ENCODE measurements at places on chromosomes 6 and 20.
A peak's percentile ranks its signal among the peaks of the same experiment; 100 is the strongest.

DNA sequence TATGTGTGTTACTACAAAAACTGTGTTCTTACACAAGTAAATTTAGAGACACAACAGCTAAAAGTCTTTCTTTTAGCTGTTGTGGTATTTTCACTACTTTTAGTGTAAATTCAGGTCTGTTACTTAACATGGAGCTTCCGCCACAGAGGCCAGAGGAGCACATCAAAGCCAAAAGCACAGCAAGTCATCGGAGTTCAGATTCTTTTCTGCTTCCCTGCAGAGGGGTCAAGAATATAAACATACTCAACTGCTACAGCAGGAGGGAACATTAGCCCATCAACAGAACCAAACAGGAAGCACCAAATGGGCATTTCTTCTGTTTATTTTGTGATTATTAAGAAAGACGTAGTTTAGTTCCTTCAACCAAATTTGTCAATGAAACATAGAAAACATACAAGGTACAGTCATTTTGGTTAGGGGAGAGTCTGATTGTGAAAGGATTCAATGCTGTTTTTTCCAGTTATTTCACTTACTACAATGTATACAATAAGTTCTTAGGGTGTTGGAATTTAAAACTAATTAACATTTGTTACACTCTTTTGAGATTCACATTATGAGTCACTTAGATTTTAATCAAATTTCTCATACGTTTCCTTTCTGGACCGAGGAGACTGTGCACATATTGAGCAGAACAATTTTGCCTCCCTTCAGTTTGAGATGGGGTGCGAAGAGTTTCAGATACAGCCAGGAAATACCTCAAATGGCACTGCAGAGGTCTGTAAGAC, 42.8 kb upstream of the DSE start:
- no peak for DNase-seq

- no peak for DNase-seq
Measured at GRCh38 chr20:858011-858410, 24.5 kb downstream of the FAM110A start.

DNA sequence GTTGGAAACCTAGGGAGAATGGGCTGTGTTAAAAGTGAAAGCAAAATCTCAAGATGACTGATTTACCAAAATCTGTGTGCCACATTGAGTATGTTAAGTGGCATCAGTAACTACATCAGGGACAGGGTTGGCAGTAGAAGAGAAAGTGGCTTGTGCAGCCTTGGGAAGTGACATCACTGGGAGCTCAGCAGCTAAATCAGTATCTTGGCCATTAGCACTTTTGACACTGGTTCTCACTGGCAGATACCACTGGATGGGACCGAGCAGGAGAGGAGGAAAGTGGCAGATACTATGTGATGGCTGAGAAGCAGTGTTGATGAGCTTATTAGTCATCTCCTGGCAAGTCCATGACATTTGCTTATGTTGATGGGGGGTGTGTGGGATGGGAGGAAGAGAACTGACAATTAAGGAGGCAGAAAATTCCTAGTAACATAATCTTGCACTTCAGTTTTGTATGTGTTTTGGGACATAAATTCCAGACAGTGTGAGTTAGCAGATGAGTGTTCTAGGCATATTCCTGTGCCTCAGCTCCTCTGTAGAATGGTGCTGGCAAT, 322.2 kb downstream of the SOX4 start:
- no peak for DNase-seq

GRCh38 chr6:19032591-19033295, 645.6 kb downstream of the RNF144B start:
- DNase-seq = no peak

DNA sequence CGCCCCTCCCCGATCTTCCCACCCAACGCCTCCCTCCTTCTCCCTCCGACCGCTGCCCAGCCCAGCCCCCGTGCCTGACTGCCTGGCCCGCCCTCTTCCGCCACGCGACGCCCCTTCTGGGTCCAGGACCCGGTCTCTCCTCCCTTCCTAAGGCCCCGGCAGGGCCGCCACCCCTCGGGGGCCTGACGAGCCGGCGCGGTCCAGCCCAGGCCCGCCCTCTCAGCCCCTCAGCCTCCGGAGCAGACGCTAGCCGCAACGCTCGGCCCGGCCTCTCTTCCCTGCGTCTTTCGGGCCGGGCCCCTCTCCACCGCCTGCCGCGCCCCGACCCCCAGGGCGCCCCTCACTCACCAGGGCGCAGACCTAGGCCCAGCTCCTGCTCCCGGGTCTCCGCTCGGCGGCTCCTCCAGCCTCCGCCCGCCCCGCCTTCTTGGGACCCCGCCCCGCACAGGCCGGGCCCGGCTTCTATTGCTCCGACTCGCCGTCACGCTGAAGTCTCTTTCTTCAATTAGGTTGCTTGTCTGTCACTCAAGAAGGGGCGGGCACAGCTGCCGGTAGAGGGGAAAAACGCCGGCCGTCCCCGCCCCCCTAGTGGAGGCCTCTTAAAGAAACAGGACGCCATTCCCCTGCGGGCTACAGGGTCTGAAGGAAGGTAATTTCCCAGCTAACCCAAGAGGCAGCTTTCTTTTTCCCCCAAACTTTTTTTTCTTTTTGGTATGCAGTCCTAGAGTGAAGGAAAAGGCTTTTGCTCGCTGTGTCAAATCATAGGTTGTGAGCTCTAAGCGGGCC, at the start of gene ELMO2:
TSS of gene ELMO2 (minus strand) at position 416 of the 786 bp plus-strand sequence. CDS start 12,133 bp downstream, outside the sequence.
- peak; percentile 88 for DNase-seq

DNA sequence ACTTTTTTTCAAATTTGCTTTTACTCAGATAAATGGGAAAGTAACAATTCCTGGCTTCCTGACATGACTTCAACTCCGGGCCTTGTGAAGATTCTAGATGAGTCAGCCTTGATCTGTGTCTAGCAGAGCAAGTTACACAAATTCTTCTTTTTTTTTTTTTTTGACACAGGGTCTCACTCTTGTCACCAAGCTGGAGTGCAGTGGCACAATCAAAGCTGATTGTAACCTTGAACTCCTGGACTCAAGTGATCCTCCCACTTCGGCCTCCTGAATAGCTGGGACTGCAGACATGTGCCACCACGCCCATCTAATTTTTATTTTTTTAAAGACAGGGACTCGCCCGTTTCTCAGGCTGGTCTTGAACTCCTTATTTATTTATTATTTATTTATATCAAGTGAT, 7.3 kb upstream of the ARHGAP18 start:
- no peak for DNase-seq

GRCh38 chr6:106187424-106187982, 101.4 kb downstream of the PRDM1 start:
- no peak for DNase-seq

DNA sequence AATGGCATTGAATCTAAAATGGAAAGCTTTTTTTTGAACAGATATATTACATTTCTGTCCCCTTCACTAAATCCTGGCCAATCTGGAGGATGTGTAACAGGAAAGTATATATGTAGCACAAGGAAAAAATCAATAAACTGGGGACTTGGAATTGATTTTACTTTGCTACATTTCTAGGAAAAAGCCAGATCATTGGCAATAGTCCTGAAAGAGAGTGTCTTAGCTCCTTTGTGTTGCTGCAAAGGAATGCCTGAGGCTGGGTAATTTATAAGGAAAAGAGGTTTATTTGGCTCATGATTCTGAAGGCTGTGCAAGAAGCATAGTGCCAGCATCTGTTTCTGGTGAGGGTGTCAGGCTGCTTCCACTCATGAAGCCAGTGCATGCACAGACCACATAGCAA, 574.9 kb downstream of the HTR1B start:
- no peak for DNase-seq

DNA sequence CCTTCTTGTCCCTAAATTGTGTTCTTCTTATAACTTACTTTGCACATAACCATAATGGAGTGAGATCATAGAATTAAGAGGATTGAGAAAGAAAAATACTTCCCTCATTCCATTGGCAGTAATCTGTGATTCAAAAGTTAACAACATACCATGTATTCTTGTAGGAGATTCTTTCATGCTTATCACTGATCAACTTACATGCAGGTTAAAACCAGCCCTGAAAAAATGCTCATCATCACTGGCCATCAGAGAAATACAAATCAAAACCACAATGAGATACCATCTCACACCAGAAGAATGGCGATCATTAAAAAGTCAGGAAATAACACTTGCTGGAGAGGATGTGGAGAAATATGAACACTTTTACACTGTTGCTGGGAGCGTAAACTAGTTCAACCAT, 36.5 kb upstream of the GFRAL start:
- no peak for DNase-seq

- DNase-seq = no peak
Measured at GRCh38 chr6:27263886-27264285, 16.4 kb downstream of the PRSS16 start.

GRCh38 chr20:44018259-44018941, 103.7 kb downstream of the TOX2 start:
- peak; percentile 79 for DNase-seq

DNA sequence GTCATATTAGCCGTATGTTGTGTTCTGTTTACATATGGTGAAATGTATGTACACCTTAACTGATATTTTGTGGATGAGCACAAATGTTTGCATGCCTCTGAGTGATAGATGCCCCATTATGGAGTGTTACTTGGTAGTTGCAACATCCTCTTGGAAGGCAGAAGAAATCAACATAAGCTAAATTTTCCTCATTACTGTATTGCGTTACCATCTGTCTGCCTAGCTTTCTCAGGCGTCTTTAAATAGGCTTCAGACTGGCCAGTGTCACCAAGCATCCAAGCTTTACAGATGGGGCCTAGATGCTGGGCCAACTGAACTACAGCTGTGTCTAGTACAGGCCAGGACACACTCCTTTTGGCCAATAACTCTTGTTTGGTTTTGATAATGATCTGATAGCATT, 250.6 kb downstream of the SAMD5 start:
- DNase-seq = no peak

DNA sequence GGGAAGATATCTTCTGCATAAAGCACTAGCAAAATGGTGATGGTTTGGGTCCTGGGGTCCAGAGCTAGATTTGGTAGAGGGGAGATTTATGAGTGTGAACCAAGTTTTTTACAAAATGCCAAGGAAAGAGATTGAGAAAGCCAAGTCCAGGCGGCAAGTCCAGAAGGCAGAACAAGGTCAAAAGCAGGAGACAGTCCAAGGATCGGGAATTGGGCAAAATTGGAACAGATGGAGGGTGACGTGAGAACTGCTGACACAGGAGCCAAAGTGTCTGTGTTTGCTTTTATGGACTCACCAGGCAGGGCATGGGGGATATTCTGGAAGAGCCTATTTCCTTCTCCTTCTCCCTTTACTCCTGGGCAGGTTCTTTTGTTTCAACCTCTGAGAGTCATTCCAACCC, 4.1 kb downstream of the NHLRC1 start:
- DNase-seq = no peak

GRCh38 chr6:88730611-88731011, 232.8 kb downstream of the RNGTT start:
- peak; percentile 38 for DNase-seq

DNA sequence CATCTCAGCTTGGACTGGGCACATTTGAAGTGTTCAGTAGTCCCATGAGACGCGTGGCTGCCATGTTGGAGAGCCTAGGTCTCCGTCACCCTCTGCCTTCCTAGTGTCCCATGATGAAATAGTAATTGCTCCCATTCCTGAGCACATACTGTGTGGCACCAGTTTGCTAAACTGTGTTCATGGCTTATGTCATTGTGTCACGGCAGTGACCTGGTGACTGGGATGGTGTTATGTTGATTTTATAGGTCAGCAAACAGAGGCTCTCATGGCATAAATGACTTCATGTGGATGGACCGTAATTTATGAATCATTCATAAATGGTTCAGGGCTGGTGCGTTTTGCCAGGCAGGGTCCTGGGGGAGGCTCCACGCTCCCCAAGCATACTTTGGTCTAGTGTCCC, 3.8 kb downstream of the BCAS4 start:
- no peak for DNase-seq

DNA sequence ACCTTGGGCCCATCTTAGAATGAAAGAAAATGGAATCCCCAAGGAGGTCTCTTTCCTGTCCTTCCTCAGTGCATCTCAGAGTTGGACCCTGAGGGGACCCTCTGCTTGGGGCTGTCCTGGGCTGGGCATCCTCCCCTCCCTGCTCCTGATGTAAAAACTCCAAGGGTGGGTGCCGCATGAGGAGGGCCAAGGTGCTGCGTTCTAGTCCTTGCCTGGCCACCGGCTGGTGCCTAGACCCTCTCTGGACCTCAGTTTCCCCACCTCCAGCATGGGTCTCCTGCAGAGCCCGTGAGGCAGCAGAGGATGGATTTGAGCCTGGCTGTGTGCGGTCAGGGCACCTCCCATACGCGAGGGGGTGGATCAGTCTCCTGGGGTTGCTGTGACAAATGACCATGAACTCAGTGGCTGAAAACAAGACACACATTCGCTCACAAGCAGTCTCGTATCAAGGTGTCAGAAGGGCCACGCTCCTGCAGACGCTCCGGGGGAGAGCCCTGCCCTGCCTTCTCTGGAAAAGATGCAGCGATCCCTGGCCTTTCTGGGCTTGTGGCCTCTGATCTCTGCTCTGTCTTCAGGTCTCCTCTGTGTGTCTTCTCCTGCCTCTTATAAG, 54.7 kb downstream of the CHMP4B start:
- no peak for DNase-seq

DNA sequence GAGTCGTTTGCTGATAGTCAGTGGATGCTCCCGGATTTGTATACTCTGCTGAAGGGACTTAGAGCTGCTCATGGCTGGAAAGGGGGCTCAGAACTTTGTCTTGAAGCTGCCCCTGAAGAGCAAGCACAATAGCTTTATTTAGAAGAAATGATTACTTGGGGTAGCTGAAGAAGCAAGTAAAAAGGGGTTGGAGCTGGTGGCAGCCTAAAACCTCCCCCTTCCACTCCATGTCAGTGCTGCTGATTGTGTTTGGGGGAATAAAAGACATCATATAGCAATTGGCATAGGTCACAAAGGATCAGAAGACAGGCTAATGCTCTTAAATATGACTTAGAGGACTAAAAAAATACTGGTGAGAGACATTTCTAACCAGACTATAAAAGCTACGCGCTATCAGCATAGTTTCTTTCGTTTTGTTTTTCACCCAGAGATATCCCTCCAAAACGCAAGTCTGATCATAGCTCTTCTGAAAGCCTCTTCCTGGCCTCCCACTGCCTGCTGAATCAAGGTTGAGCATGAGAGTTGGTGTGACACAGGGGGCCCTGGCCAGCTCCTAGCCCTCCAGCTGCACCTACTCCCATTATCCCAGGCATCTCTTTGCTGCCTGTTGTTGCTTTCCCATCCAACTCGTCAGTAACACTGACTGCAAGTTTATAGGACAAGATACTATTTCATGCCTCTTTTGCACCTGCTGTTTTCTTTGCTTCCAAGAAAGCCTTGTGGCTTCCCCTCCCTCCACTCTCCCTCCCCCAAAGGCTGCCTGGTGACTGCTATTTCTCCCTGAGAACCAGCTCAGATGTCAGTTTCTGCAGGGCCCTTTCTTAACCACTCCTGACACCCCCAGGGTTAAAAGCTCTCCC, 33.9 kb upstream of the SGK1 start:
- DNase-seq = no peak
